ENCODE measurements at places on chromosomes 7 and 10.
A peak's percentile ranks its signal among the peaks of the same experiment; 100 is the strongest.

DNA sequence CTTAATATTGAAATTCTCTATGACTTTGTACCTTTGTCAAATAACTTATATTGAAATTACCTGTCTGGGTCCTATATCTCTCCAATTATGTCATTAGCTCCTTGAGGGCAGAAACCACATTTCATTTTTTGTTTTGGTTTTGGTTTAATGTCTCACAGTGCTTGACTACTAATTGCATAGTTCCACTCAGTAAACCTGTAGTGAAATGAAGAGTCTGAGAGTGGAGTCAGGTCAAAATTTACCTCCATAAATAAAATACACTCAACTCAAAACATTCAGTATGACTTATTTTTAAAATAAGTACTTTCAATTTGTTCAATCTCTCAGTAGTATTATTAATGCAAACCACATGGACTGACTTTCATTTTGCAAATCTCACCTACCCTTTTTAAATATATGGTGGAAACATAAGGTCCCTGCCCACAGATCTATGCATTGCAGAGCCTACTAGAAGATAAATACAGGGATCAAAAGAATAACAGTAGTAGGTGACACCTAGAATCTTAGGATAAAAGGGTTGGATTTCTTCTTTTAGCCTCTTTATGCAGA, 32.5 kb downstream of the PDE1C start:
- DNase-seq: no peak

DNA sequence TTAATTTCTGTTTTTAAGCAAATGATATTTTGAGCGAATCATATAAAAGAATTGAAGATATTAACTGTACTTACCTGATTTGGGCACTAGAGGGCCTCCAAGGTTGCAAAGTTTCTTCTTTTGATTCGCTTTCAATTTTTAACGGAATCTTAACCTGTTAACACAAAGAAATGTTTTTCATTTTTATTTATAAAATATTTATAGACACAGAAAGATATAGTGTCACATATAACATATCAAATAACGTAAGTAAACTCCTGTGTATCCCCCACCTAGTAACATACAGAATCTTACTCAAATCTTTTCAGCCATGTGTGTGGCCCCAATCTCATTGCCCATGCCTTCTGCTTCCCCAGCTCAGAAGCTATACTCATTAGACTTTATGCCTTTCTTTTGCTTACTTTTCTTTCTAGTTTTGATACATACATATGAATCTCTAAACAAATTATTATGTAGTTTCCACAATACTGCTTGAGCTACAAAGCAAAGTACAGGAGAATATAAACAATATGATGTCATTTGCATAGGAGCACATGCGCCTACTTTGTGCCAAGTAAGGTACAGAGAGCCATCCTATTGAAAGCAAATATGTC, 49.5 kb upstream of the ZPBP start:
- peak; percentile 35 for DNase-seq

- DNase-seq: no peak
Observed at GRCh38 chr10:110399965-110400933, 95.5 kb upstream of the SMNDC1 start.

- no peak for DNase-seq
Observed at GRCh38 chr10:97427571-97428179, 1.7 kb downstream of the PGAM1 start.

GRCh38 chr7:150992833-150993302, 2.1 kb downstream of the NOS3 start:
- peak; percentile 46 for DNase-seq

DNA sequence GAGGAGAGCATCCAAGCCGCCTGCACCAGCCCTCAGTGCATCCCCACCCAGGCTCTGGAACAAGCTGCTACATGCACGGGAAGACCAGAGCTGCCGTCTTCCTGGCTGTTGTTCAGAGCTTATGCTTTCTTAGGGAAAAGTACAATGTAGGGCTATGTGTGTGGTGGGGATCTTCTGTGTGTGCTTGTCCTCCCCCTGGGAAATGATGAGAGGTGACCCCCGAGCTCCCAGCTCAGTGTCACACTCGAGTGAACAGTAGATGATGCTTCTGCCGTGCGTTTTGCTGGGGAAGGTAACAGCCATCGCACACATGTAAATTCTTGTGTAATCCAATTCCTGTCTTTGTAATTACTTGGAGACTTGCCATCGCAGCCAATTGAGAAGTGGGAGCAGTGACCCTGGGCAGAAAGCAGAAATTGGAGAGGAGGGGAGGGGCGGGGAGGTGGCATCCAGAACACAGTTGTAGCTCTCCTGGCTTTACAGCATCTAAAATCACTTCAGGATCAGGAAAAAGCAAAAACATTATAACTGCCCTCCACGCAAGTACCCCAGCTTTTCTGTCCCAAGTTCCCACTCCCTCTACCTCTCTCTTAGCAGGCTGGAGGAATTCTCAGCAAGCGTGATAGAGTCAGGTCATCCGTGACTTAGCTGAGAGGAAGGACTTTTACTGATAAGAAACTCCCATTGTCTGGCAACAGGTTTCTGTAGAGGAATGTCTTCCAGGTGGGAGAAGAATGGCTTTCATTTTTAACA, 149.6 kb downstream of the TCF7L2 start:
- no peak for DNase-seq

- DNase-seq: no peak
Observed at GRCh38 chr10:50467209-50467608, 156.5 kb downstream of the SGMS1 start.

DNA sequence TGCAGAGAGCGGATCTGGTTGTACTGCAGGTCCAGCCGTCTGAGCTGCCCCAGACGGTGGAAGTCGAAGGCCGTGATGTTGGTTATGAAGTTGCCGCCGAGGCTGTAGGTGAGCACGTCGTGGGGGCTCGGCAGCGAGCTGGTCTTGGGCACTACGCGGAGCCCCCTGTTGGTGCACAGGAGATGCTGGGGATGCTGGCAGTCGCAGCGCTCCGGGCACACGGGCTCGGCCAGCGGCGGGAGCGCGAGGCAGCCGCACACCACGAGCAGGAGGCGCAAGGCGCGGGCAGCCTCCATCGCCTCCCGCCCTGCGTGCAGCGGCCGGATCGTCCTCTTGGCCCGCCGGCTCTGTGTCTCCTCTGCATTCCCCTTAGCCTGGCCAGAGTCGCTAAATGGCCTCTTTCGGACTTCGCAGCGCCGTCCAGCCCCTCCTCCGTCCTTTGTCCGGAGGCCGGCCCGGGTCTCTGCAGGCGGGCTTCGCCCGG, 337 bp downstream of the TRIL start:
- peak; percentile 40 for DNase-seq

Data from Ammon's horn (tissue), 1 donor.